ENCODE measurements at places on chromosomes 2 and 18.

GRCh38 chr18:41036346-41036745 lies 918.7 kb upstream of the PIK3C3 start:
- DNase-seq: no peak

DNA sequence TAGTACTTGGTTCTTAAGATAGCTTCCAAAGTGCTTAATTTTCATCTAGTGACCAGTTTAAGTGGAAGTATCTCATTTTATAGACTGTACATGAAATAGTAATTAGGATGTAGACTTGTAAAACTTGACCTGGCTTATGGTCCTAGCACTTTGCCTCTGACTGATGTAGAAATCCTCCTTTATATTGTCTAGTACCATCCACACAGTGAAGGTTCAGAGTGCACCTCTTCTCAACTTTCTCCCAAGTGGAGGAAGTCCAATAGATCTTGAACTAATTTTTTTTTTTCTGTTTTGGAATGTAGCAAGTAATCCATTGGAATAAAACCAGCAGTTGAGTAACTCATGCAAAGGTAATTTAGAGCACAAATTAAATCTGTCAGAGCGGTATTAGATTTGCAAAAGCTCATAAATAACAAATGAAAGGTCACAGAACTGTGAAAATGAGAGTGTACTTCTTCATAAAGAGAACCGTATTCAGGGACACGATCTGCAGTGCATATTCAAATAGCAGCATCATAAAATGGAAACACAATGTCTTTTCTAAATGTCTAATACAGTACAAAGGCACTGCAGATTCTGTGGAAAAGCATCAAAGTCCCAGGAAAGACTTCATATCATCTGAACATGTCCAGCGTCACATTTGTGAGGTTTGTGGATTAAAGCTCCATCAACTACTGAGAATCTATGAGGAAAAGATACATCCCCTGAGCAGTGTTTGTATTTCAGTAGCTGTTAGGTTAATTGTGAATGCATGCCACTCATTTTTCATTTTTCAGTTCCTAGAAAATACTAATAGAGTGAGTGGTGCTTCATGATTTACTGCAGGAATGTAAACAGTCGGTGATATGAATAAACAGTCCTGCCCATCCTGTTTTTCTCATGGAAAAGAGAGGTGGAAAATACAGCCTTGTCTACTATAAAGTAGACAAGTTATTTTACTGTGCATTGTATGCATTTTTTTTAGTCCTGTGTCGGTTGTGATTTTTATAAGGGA lies 100.7 kb downstream of the LYPD6 start:
- no peak for DNase-seq

GRCh38 chr18:43606795-43607194 lies 329.5 kb upstream of the SYT4 start:
- no peak for DNase-seq

DNA sequence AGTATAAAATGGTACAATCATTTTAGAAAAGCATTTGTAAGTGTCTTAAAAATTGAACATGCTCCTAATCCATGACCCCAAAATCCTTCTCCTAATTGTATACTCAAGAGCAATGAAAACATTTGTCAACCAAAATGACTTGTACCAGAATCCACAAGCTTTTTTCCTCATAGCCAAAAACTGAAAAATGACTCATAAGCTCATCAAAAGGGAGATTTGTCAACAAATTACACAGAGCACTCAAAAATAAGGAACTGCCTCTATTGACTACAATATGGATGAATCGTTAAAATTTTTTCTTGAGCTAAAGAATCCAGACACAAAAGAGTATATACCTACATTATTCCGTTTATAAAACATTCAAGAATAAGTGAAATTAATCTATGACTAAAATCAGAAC lies 544.8 kb downstream of the ARHGAP15 start:
- DNase-seq: no peak

DNA sequence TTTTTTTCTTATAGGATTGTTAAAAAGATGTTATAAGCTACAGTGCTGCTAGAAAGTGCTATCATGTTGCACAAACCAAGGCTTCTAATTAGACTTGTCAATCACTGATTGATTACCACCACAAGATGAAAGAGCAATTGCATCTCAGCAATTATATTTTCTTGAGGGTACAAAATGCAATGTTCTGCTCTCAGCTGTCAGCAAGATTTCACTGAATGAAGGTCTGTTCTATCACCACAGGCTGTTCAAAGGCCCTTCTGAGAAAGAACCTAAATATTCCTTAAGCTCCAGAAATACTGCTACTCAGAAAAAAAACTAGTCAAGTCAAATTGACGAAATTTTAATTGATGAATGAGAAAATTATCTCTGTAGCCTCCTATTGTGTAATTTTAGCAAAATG lies 301.9 kb upstream of the KYNU start:
- no peak for DNase-seq

DNA sequence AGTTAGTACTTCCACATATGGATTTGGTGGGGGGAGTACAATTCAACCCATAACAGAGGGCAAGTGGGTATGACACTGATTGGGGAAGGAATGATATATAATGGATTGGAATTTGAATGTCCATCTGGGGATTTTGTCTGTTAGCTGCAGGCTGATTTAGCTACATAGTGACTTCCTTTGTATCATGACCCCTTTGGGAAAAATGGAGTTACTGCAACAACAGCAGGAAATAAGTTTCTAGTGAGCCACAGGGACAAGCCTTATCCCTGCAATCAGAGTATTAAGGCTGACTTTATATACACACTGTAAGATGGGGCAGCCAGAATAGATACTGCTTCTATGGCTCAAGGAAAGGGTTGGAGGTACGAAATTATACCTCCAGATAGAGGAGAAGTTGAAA lies 404.4 kb upstream of the MEIS1 start:
- no peak for DNase-seq

DNA sequence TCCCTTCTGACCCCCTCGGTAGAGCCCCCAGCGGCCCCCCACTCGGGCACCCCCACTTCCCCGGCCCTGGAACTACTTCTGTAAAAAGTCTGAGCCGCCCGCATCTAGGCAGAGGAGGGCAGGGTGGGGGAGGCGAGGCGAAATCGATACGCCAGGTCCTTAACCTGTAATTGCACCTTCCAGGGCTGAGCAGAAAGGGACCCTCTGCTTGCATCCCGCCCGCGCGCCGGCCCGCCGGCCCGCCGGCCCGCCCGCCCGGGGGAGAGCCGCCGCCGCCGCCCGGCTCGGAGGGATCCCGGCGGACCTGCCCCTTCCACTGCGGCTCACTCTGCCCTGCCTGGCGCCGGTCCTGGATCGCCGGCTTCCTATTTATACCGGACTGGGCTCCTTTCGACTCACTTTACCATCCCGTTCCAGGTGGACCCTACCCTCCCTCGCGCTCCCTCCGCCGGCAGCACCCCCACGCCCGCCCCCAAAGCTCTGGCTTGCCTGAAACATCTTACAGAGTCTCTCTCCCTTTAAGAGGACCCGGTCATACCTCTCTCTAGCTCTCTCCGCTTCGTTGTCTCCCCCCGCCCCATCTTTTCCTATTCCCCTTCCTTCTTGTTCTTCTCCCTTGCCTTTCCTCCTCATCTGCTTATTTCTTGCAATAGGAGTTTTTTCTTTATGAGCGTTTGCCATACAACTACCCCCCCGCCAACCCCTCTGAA lies 797 bp downstream of the KLHL14 start:
- DNase-seq: no peak

DNA sequence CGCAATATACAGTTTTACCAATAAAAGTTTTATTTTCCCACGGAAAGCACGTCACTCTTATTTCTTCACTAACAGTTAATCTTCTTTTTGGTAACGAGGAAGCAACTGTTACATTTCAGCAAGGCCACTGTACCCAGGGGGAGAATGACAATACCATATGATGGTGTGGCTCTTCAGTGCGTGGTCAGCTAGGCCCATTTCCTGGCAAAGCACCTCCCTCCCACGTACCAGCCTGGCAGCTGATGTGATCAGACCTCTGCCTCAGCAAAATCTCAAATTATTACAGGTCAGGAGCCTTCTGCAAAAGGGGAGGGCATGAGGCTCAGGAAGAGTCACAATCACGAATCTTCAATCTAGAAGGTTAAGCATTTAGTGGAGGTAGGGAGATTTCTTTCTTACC lies 55.4 kb downstream of the KLF7 start:
- DNase-seq: no peak

DNA sequence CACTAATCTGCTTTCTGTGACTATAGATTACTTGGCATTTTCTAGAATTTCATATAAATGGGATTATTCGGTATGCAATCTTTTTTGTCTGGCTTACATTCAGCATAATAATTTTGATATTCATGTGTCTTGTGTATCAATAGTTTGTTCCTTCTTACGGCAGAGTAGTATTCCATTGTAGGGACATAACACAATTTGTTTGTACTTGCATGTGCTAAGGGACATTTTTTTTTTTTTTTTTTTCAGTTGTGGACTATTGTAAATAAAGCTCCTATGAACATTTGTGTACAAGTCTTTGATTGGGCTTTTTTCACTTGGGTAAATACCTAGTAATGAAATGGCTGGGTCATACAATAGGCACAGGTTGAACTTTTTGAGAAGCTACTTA lies 45.1 kb downstream of the ARL5A start:
- no peak for DNase-seq

- DNase-seq: no peak
Measured at GRCh38 chr2:133642791-133643191, 74.5 kb upstream of the NCKAP5 start.

- DNase-seq: no peak
Measured at GRCh38 chr2:61090386-61090921, 24.8 kb downstream of the SANBR start.

DNA sequence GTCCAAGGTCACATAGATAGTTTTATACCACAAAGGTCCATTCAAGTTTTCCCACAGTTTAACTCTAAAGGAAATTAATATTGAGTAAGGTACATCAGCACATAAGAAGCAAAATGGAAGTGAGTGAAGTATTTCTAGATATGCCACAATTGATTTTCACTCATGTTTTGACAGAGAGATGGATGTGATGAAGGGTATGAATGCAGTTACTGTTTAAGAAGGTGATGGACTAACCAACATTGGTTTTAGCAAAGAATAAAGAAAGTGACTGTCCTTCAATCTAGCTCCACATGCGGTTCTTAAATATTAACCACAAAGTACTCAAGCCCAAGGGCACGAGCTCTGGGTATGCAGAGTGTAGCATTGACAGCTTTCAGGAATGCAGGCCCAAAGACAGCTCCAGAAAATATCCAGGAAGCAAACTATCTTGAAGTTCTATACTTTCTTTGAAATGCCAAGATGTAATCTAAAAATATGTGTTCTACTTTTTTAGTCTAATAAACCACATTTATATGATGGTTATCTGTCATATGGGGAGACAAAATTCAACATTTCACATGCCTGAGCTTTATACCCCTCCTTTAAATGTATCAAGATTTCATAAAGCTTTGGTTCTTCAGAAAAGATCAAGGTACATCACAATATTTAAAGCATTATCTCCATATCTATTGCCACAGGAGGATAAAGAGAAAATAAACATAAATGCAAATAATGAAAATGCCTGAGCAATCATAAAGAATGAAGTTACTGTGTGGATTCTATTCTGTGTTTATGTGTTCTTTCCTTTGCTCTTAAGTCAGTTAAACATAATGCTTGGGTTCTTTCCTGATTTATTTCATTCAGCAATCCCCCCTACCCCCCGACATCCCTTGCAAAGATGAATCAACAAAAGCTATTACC lies 6.7 kb upstream of the SCN1A start:
- no peak for DNase-seq
